ENCODE measurements at places on chromosomes 6 and 20.

DNA sequence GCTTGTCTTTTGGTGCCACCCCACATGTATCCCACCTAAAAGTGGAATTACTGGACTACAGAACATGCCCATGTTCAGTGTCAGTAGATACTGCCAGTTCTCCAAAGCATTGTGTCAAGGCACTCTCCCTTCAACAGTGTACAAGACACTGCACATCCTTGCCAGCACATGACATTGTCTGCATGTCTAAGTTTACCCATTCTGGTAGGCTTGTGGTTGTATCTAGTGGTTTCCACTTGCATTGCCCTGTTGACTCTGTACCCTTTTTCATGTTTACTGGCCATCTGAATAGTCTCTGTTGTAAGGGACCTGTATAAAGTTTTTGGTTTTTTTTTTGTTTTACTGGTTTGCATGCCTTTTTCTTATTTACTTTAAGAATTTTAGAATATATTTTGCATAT is 222.4 kb upstream of the CNR1 start:
- no peak for DNase-seq

DNA sequence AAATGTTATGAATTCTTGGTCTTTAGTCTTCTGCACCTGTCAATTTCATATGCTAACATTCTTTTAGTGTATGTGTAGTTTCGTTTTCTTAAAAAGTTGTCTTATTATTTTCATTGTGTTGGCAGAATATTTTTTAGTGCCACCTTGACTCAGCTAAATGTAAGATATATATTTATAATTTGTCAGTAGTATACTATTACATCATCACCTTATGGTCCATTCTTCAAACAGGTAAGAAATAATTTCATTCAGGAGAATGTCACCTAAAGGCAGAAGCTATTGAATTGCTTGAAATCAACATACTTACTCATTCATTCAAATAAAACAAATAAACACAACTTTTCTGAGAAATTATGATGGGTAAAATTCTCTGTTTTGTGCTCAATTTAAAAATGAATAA is 3.5 kb upstream of the STXBP5 start:
- DNase-seq: no peak

DNA sequence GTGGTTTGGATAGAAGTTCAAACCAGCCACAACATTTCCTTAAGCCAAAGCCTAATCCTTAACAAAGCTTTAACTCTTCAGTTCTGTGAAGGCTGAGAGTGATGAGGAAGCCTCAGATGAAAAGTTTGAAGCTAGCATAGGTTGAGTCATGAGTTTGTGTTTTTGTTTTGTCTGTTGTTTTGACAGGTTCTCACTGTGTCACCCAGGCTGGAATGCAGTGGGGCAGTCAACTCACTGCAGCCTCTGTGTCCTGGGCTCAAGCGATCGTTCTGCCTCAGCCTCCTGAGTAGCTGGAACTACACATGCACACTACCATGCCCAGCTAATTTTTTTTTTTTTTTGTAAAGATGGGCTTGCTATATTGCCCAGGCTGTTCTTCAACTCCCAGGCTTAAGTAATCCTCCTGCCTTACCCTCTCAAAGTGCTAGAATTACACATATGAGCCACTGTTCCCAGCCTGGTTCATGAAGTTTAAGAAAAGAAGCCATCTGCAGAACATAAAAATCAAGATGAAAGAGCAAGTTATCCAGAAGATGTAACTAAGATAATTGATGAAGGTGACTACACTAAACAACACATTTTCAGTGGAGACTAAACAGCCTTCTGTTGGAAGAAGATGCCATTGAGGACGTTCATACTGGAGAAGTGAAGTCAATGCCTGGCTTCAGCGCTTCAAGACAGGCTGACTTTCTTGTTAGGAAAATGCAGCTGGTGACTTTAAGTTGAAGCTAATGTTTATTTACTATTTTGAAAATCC is 96.2 kb downstream of the SMAP1 start:
- DNase-seq: no peak

GRCh38 chr6:134201716-134202115 is 116.2 kb downstream of the SGK1 start:
- no peak for DNase-seq

DNA sequence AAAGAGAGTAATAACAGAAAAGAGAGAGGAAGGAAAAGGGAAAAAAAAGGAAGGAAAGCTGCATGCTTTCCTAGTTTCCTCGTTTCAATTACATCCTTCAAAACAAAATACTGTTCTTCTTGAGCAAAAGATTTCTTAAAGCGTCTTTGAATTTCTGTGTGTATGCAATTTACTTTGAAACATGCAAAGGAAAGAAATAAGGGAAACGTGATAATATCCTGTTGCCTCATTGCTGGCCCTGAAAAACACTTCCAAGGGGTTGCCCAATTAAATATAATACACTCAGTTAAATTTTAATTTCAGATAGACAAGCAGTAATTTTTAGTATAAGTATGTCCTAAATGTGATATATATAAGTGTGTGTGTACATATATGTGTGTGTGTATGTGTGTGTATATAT is 51.2 kb upstream of the TPD52L1 start:
- no peak for DNase-seq

- no peak for DNase-seq
Observed at GRCh38 chr20:32894026-32894483, 35.3 kb downstream of the EFCAB8 start.

DNA sequence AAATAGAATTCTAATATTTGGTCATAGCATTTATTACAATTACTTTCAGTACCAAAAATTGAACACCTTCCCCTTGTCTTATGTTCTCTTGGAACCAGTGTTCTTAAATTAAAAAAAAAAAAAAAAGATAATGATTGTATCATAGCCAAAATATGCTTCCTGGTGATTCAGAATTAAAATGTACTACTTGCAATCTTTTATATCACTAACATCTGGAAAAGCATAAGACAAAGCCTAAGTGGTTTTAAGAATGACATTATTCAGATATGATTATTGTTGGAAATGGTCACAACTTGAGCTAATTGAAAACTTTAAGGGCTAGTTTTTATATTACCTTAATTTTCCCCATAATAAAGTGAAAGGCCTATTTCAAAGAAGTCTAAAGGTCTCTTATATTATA is 493.3 kb upstream of the MARCKS start:
- no peak for DNase-seq

DNA sequence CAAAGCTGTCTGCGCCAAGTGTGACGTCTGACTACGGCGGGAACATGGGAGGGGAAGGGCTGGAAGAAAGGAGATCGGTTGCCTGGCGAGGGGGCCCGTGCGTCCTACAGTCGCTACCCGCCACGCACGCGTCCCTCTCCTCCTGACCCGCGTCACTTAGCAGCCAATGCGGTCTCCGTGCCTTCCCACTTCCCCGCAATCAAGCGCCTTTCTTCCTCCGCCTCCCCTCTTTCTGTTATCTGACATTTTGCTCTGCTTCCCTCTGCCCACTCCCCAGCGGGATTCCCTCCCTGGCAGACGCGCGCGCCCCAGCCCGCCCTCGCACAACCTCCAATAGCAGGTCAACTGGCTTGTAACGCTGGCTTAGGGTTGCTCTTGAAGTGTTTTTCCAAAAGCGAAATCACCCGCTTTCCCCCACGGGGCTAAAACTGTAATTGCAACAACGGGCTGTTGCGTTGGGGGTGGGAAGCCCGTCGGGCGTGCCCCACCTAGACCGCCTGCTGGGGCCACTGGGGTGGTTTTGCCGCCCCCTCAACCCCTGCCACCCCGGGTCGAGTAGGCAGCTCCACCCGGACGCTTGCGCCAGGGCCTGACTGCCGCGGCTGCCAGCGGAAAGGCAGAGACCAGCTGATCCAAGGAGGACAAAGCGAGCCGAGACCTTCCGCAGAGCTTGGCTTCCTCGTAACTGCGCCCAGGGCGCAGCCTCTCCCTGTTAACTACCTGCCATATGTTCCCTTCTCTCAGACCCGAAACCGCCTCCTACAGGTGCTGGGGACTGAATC is 6.2 kb upstream of the SOX4 start:
- DNase-seq: peak; percentile 89

GRCh38 chr20:3195590-3196237 is 8.8 kb downstream of the DDRGK1 start:
- no peak for DNase-seq

GRCh38 chr6:48476257-48476656 is 365.3 kb upstream of the PTCHD4 start:
- no peak for DNase-seq

DNA sequence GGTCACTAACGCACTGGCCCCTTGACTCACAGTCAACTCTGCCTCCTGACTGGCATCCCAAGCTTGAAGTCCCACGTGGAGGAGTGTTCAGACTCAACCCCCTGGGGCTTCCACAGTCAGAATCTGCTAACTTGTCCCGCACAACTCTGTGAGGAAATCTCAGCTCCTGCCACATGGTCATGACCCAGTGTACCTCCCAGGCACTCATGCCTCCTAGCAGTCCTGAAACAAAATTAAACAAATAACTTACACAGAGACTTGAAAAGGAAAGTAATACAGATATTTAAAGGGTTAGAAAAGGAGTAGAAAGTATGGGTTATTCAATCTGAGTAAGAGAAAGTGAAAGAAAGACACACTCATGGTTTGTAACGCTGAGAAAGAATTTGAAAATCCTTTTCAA is 134.9 kb downstream of the GMDS start:
- no peak for DNase-seq

DNA sequence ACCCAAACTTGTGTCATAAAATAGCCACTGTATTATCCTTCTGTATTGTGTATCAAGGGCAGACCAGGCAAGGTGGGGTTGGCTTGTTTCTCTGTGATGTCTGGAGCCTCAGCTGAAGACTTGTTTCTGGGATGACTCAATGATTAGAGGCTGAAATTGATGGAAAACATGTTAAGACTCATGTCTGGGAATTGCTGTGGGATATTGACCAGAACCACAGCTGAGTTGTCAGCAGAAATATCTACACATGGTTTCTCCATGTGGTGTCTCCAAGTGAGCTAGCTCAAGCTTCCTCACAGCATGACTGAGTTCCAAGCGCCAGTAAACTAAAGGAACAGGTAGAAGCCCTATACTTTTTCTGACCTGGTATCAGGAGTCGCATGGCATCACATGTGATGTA is 128.5 kb upstream of the SYNDIG1 start:
- no peak for DNase-seq

DNA sequence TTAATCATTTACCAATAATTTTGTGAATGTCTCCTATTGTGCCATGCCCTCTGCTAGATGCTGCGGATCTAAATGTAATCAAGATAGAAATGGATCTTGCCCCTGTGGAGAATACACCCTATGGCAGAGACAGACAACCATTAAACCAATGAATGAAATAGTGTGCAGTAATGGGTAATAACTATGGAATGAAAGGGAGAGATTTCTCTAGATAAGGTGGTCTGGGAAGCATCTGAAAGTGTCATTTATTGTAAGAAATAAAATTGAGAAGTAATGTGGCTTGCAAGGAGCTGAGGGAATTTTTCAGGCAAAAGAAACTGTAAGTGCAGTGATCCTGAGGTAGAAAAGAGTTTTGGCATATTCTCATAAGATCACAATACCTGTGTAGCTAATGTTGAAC is 430.0 kb downstream of the LMBRD1 start:
- DNase-seq: no peak

- no peak for DNase-seq
Observed at GRCh38 chr6:41318261-41318653, 17.2 kb upstream of the NCR2 start.

DNA sequence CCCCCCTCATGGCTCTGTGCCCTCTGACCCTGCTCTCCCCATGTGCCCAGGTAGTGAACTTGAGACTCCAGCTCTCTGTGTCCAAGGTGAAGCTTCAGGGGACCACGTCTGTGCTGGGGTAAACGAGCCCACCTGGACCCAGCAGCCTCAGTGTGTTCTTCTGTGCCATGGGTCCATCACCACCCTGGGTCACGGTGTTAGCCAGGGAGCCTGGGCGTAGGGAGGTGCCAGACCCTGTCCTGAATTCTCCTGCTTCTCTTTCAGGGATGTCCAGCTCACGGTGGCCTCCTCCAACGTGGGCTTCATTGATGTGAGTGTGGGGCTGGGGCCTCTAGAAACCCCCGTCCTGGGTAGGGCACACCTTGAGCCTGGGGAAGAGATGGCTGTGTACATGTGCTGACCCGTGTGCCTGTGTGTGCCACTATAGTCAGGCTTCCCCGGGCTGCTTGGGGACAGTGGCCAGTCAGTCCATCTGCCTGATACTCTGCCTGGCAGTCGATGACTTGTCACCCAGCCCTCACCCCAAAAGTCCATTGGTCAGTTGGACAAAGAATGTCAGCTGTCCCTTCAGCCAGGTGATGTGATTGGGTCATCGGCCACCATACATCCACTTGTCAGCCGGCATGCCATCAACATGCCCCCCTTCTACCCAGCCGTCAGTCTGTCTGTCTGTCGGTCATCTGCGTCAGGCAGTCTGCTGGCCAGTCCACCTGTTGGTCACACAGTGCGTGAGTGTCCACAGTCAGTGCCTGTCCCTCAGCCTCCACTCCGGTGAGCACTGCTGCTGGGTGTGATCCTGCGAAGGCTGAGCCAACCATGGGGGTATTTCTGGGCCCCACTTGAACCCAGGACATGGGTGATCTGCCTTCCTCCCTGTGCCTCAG is 10.9 kb upstream of the BPIFB6 start:
- no peak for DNase-seq

DNA sequence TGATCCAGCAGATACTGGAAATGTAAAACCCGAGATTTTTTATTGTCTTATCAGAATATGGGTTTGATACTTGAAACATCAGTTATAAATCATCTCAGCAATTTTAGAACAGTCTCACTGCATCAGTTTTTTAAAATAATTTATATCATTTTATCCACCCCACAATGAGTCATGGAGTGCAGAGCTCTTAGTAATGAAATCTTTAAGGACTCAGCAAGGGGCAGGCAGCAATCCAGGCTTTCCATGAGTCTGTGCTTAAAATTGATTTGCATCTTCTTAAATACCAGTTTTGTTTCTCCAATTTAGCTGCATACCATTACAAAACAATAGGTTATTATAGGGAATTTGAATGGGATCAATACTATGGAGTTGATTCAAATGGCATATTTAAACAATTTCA is 832.3 kb downstream of the C6orf118 start:
- no peak for DNase-seq

DNA sequence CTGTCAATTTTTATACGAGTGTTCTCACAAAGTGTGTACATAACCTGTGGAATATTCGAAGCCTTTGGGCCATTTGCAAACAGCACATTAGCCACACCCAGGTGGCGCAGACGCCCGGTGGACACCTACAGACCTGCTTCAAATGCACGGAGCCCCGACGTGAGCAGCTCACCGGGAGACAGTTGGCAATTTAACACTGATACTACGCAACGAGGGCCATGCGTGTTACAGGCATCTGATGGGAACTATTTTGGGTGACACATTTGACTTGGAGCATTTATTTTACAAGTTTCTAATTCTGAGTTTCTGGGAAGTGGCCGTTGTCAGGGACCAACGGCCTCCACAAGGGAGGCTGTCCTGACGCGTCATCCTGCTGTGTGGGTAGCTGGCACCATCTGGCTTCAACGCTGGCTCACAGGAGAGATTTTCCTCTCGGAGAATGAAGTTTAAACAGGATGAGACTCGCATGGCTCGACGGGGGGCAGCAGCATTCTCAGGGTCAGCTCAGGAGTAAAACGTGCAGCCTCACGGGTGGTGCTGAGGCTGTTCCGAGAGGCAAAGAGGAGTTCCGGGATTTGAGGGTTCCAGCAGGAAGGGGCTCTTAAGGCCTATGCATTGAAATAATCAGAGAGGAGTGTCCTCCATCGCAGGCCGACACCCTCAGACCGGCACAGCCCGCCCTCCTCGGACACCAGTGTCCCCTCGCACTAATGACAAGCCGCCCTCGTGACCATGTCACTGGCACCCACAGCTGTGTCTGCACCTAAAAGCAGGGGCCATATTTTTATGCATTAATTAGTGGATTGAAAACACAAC is 207.4 kb downstream of the DLL1 start:
- no peak for DNase-seq

- no peak for DNase-seq
Observed at GRCh38 chr6:161256407-161256806, 17.5 kb downstream of the AGPAT4 start.

- DNase-seq: no peak
Observed at GRCh38 chr20:23492292-23492691, 1.4 kb downstream of the CST8 start.

All from NCI-H774 (cell line).